Renal pelvis (tissue), 12 donors: ENCODE measurements at places on chromosomes 11 and 22. TPM values are rescaled to one million over a fixed set of nuclear protein-coding genes. Genes with fewer than 3 reads are reported as not detected.

GRCh38 chr22:46484156-46484860 lies 53.1 kb downstream of the CELSR1 start:
- no peak for DNase-seq

- no peak for DNase-seq
These were observed 10.5 kb upstream of the FUT4 start for GRCh38 chr11:94533206-94533605.

GRCh38 chr11:122851366-122851966 lies 13.2 kb downstream of the CRTAM start:
- DNase-seq: no peak

- DNase-seq: no peak
These were observed 97.7 kb upstream of the FGF3 start for GRCh38 chr11:69916806-69917387.

GRCh38 chr22:27885977-27886842 lies 32.8 kb downstream of the PITPNB start:
- no peak for DNase-seq

DNA sequence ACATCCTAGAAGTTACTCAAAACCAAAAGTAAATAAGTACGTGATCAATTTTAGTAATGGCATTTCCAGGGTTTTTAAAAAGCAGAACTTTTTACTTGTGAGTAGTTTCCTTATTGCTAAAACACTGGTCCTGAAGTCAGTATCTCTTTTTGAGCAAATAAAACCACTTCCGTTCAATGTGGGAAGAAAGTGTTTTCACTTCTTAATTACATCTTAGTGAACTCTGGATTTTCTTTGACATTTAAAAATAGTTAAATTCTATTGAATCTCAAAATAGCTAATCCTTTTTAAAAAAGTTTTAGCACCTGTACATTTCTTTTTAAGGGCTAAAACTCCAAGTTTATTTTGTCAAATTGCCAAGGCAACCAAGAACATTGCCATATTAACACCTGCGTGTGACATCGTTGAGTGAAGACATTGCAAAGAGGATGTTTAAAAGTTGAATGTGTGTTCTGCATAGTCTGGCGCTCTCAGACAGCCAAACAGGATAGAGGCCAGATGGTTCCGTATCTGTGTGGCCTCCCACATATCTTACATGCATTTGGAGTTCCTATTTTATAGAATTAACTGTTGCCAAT lies 17.2 kb upstream of the OR5B21 start:
- no peak for DNase-seq

DNA sequence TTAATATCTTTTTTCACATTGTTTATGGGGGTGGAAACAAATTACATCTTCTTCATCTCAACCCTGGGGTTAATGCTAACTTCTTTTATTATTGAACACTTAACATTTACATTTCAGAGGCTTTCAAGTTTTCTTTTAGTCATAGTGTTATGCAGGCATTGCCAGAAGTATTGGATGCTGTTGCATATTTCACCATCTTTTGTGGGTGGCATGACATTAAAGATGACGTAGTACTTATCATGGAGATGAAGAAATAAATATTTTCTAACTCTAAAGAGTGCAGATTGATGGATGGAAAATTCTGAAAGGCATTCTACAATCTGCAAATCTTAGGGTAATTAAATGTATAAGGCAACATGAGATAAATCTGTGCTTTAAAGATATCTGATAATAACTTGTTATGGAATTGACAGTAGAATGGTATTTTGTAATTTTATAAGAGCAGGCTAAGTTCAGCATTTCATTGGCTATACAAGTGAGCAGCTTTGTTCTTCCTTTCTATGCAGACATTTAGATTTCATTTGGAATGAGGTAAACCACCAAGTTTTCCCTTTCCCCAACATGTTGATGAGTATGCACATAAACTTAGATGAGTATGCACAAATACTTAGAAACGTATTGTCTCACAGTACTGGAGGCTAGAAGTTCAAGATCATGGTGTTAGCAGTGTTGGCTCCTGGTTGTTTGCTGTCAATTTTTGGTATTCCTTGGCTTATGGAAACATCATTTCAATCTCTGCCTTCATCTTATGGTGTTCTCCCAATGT lies 924.4 kb downstream of the METTL15 start:
- DNase-seq: no peak

GRCh38 chr11:111515591-111515990 lies 1.0 kb downstream of the HOATZ start:
- DNase-seq: no peak

GRCh38 chr11:86918973-86919372 lies 36.2 kb downstream of the FZD4 start:
- DNase-seq: no peak

DNA sequence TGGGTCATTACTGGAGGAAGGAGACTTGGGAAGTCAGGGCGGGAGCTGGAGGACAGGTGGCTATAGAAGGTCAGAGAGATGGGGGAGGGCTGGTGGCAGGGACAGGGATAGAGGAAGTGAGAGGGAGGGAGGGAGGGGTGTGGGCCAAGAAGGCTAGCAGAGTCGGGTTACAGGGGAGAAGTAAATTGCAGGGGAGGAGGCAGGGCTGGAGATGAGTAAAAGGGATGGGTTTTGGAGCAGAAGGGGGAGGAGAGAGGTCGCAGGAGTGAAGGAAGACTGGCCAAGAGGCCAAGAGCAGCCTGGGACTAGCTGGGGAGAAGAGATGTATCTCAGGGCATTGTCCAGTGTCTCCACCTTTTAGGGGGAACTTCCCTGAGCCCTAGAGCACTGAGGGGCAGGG lies 33.0 kb downstream of the LRRC10B start:
- no peak for DNase-seq

DNA sequence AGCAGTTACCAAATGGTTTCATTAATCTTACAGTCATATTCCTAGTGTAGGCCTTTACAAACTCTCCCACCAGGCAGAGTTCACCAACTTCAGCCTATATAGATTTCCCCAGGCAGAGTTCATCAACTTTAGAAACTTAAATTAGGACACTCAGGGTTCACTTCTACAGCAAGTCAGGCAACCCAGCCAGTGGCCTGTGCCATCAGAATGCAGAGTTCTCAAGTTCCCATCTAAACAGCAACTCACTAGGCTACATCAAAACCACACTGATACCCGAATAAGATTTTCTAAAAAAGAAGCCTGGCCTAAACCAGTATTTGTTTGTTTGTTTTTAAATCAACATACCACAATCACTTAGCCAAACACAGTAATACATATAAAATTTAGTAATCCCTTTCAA lies 33.7 kb downstream of the PICALM start:
- peak; percentile 16 for DNase-seq

GRCh38 chr11:65573391-65574079 lies 1.2 kb downstream of the FAM89B start:
- no peak for DNase-seq

GRCh38 chr11:45258982-45259530 lies 27.1 kb downstream of the SYT13 start:
- DNase-seq: no peak

- DNase-seq: no peak
These were observed 99.2 kb upstream of the DBX1 start for GRCh38 chr11:20259506-20259905.

GRCh38 chr11:70192666-70193410 lies 10.3 kb upstream of the FADD start:
- DNase-seq: no peak

- DNase-seq: no peak
These were observed 34.1 kb upstream of the TMPRSS4 start for GRCh38 chr11:118042796-118043195.

GRCh38 chr22:50620593-50621355 lies 7.2 kb downstream of the ARSA start:
- DNase-seq: no peak

GRCh38 chr11:35116762-35117640 lies 22.0 kb upstream of the CD44 start:
- peak; percentile 27 for DNase-seq

- no peak for DNase-seq
These were observed 32.1 kb downstream of the FAM168A start for GRCh38 chr11:73565804-73566203.

- no peak for DNase-seq
These were observed 62.4 kb downstream of the NECTIN1 start for GRCh38 chr11:119666463-119667131.

DNA sequence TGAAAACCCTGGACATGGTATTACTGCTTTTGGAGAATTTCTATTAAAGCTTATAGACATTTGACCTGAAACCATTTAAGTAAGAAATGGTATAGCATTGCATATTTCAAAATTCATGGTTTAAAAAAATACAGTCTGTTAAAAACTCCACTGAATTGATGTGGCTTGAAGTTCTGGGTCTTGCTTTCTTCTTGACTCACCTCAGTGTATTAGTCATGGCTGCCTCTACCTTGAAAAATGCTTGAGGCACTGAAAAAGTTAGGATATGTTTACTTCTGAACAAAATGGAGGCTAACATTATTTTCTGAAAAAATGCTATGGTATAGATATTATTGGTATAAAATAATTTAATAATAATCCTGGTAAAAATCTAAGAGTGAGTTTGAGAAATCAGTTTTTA lies 349.2 kb downstream of the AASDHPPT start:
- no peak for DNase-seq

- no peak for DNase-seq
These were observed 301.1 kb downstream of the BUD13 start for GRCh38 chr11:116471608-116472256.

- peak; percentile 54 for DNase-seq
These were observed 43.2 kb upstream of the VPREB1 start for GRCh38 chr22:22201185-22201929.

- peak; percentile 23 for DNase-seq
These were observed at the start of gene GUCY1A2 for GRCh38 chr11:107018219-107018901. Gene GUCY1A2 (minus strand): TSS chr11:107018476. CDS start chr11:107018055, 421 bp downstream.

- DNase-seq: peak; percentile 43
These were observed 579 bp upstream of the RASD2 start for GRCh38 chr22:35539910-35540594.

DNA sequence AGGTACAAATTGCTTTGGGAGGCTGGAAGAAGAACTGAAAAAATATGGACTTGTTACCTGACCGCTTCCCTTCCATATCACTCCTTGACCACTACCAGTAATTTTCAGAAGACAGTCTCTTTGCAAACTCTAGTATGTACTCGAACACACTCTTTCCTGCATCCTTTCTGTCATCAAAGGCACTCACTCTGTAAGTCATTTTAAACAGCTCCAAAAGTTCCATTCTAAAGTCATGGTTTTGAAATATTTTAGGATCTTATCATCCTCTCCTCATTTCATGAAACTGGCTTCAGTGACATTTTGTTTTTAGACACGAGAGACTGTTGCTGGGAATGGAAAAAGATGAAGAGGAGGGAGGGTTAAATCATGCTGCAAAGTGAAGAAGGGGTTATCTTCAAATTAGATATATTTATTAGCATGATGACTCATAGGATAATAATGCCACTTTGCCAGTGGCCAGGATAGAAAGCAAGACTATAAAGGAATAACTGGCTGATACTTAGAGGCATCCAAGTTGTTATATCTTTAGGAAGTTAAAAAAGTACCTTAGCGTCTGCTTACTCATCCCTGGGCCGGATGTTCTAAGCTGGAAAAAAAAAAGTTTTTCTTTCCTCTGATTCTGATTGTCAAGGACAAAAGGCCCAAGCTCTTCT lies 549.3 kb downstream of the METTL15 start:
- DNase-seq: no peak

DNA sequence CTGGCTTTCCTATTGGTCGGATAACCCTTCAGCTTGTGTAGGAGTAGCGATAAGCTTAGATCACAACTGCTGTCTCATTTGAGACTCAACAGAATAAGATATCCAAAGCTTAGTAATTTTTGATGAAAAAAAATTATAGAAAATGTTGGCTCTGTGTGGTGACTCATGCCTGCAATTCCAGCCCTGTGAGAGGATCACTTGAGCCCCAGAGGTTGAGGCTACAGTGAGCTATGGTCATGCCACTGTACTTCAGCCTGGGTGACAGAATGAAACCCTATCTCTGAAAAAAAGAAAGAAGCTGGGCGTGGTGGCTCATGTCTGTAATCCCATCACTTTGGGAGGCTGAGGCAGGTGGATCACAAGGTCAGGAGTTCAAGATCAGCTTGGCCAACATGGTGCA lies 55.6 kb upstream of the RRM1 start:
- no peak for DNase-seq

DNA sequence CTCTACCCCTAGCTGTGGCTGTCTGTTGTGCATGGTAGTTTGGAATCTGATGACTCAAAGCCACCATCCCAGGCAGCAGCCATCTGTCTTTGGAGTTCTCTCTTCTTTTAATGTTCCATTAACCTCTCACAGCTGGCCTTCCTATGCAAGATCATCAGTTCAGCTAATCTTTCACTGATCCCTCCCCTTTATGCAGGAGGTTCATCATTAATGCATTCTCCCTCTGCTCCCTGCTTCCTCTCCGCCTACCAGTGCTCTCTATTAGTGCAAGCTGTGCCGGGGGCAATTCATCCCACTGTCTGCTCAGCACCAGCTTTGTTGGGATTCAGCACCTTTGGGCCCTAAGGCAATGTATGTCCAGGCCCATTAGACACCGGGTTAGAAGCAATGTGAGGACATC lies 413.0 kb upstream of the LRRC4C start:
- DNase-seq: no peak

DNA sequence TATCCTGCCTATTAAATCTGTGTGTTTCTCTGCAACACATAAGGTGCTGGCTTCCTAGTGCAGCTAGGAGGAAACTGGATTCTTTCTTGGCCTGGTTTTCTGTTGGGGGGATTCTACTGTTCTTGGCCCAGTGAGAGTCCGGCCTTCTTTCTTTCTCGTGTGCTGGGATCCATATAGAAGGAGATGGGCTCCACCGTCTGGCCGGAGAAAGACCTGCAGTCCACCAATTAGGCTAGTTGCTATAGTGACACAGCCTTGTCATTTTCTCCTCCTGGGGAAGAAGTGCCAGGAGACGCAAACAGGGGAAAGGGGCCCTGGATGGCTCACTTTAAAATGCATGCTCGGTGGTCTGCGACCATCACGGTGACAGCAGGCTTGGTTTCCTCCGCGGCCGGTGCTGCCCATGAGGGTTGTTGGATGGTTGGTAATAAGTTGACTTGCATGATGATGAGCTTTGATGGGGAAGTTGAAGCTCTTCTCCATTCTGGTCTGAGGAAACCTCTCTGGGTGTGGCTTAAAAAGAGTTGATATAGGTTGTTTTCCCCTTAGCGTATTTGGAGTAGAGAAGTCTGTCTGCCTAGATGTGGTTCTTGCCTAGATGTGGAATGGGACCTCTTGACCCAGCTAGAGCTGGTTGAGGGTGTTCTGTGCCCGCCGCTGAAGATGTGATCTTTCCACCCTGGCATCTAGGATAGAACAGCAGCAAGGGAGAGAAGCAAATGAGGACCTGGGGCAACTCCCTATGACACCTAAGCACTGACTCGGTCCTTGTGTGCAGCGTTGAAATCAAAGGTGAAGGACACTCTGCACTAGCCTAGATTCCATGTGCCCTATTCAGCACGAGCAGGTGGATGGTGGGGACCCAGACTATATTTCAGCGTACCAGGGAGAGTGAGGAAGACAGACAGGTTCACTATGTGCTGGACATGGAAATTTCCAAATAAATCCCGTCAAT lies 1335.0 kb downstream of the BRD1 start:
- peak; percentile 85 for DNase-seq

MTNR1B gene
- polyA plus RNA-seq: not detected

ADAMTS15 gene
- 65.7 TPM for polyA plus RNA-seq

GAL3ST3 gene
- 6.1 TPM for polyA plus RNA-seq

SAA1 gene
- polyA plus RNA-seq: not detected

CCDC81 gene
- polyA plus RNA-seq: 1.8 TPM

CNTF gene
- 1.6 TPM for polyA plus RNA-seq

OR2AG1 gene
- polyA plus RNA-seq: 0.09 TPM

PNPLA5 gene
- 0.24 TPM for polyA plus RNA-seq

DEUP1 gene
- 0.92 TPM for polyA plus RNA-seq

KCNJ1 gene
- polyA plus RNA-seq: 71.7 TPM

XKR3 gene
- polyA plus RNA-seq: not detected

CPT1B gene
- polyA plus RNA-seq: 17.1 TPM
